ENCODE measurements at places on chromosomes 7 and 10. TPM values are rescaled to one million over a fixed set of nuclear protein-coding genes. Genes with fewer than 3 reads are reported as not detected.

DNA sequence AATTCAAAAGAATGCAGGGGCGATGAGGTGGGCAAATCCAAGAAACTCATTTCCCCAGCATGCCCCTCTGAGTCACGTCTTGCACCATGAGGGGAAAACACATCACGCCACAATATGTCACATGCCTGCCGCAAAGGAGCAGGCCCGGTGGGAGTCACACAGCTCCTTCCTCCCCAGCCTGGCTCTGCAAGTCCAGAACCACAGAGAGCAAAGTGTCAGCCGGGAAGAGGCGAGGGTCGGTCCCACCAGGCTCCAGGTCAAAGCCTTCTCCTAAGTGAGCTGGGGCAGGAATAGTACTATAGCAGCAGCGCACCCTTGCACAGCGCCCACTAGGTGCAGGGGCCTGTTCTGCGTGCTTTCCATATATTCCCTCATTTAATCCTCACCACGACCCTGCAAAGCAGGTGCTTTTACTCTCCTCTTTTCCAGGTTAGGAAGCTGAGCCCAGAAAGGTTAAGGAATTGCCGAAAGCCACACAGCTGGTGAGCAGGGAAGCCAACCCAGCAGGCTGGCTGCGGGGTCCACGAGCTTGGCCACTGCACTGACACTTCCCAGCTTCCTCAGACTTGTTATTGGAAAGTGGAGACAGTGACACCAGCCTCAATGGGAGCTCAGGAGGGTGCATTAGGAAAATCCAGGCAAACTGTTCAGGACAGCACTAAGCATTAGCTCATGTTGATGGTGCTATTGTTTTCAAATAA lies 94.0 kb upstream of the ZMIZ1 start:
- H3K4me1 ChIP-seq, result peaks cover 45% of the 10 kb centered on the region
- peak; percentile 92 for DNase-seq
- peak overlapping the region; percentile 99 for H3K27ac ChIP-seq
- H3K4me3 ChIP-seq, result no peak overlapping the region
- H3K36me3 ChIP-seq, result no peaks in the 10 kb centered on the region

DNA sequence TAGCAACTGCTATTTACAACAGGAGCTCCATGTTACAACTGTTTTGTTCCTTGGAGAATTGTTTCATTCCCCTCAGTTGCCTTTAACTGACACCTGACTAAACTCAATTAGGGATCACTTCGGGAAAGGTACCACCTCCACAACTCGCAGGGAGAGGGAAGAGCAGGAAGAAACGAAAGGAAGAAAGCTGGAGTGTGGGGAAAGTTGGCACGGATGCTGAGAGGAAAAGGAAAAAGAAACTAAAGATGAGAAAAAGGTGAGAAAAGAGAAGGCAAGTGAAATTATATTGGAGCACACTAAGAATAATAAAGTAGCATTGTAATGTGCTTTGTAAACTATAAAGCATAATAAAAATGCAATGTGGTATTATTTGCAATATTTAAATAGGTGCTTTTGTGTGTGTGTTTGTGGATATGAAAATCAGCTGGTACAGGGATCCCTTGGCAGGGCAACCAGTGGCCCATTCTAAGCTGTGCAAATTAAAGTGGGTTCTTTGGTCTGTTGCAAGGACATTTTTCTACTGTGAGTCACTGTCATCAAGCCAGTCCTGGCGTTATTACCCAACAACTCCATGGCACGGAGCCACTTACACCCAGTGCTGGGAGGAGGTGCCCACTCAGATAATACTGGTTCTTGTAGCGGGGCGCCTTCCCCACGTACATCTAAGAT lies 45.9 kb downstream of the HIPK2 start:
- peak overlapping the region; percentile 93 for H3K27ac ChIP-seq
- peaks cover 97% of the 10 kb centered on the region for H3K4me1 ChIP-seq
- H3K36me3 ChIP-seq, result peaks cover 5% of the 10 kb centered on the region
- H3K27me3 ChIP-seq, result no peaks in the 10 kb centered on the region
- peak; percentile 98 for DNase-seq
- no peak overlapping the region for H3K4me3 ChIP-seq

DNA sequence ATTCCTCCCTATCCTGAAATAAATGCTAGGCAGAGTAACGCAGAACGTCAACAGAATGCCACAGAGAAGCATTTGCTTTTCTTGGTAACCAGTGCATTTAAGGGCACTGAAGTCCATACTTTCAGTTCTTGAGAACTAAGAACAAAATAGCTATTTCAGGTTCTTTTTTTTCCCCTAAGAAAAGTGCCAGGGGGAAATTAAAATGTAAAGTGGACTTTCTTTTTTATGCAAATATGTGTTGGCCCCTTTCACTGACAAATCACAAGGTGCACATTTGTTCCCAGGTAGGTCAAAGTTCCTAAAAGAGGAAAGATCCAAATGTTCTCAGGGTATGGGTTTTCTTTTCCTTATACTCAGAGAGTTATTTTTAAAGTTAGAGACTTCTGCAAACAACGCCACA lies 151.5 kb downstream of the HPSE2 start:
- no peak overlapping the region for H3K4me3 ChIP-seq
- no peaks in the 10 kb centered on the region for H3K27me3 ChIP-seq
- no peaks in the 10 kb centered on the region for H3K4me1 ChIP-seq
- no peak overlapping the region for H3K27ac ChIP-seq
- no peak for DNase-seq
- no peaks in the 10 kb centered on the region for H3K36me3 ChIP-seq

- no peaks in the 10 kb centered on the region for H3K36me3 ChIP-seq
- no peaks in the 10 kb centered on the region for H3K4me1 ChIP-seq
- DNase-seq, result no peak
- H3K27me3 ChIP-seq, result no peaks in the 10 kb centered on the region
- H3K27ac ChIP-seq, result no peak overlapping the region
- no peak overlapping the region for H3K4me3 ChIP-seq
Observed at GRCh38 chr7:31098642-31099360, 46.7 kb downstream of the ADCYAP1R1 start.

DNA sequence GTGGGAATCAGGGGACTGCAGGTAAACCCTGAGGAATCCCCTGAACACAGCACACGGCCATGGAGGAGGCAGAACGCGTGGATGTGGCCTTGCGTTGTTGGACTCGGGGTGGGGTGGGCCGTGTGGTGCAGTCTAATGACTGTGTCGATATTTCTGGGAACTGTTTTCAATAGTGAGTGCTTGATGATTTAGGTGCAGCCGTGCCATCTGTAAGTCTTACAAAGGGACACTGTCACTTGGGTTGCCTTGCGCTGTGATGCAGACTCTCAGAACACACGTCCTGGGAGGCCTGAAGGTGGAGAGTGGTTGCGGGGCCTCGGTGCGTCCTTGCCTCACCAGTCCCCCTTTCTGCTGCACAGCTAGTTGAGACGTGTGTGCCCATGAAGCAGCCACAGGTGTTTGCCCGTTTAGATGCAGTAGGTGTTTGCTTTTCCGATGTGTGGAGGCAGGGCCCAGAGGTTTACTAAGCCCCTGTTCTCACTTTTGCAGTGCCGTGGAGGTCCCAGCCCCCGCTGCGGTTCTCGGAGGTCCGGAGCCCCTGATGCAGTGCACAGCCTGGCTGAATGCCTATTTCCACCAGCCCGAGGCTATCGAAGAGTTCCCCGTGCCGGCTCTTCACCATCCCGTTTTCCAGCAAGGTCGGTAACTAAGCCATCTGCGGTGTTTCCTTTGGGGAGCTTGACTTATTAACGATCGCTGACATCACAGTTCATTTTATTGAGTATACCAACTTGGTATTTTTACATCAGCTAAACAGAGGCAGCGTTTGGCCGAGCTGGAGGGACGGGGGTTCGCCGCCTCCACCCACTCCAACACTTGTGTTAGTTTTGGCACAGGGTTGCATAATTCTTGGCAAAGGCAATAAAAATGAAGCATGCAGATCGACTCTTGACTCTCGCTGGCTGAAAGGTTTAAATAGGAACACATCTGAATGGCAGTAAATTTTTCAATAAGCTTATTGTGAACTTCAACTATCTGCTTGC lies 240.7 kb downstream of the MGMT start:
- no peaks in the 10 kb centered on the region for H3K27me3 ChIP-seq
- no peak overlapping the region for H3K4me3 ChIP-seq
- peaks cover 11% of the 10 kb centered on the region for H3K4me1 ChIP-seq
- DNase-seq, result no peak
- no peak overlapping the region for H3K27ac ChIP-seq

- peak overlapping the region; percentile 49 for H3K27ac ChIP-seq
- H3K4me3 ChIP-seq, result no peak overlapping the region
- no peaks in the 10 kb centered on the region for H3K27me3 ChIP-seq
- H3K4me1 ChIP-seq, result no peaks in the 10 kb centered on the region
- H3K36me3 ChIP-seq, result no peaks in the 10 kb centered on the region
- DNase-seq, result no peak
Observed at GRCh38 chr10:11023009-11023953, 5.6 kb downstream of the CELF2 start.

- no peaks in the 10 kb centered on the region for H3K27me3 ChIP-seq
- H3K36me3 ChIP-seq, result no peaks in the 10 kb centered on the region
- no peaks in the 10 kb centered on the region for H3K4me1 ChIP-seq
- no peak overlapping the region for H3K27ac ChIP-seq
- no peak overlapping the region for H3K4me3 ChIP-seq
- DNase-seq, result no peak
Observed at GRCh38 chr7:155985518-155986250, 173.4 kb upstream of the SHH start.

GRCh38 chr10:55629793-55630490 lies 731.1 kb downstream of the ZWINT start:
- H3K27me3 ChIP-seq, result no peaks in the 10 kb centered on the region
- H3K27ac ChIP-seq, result no peak overlapping the region
- no peak for DNase-seq
- no peaks in the 10 kb centered on the region for H3K36me3 ChIP-seq
- H3K4me3 ChIP-seq, result peak overlapping the region; percentile 54

DNA sequence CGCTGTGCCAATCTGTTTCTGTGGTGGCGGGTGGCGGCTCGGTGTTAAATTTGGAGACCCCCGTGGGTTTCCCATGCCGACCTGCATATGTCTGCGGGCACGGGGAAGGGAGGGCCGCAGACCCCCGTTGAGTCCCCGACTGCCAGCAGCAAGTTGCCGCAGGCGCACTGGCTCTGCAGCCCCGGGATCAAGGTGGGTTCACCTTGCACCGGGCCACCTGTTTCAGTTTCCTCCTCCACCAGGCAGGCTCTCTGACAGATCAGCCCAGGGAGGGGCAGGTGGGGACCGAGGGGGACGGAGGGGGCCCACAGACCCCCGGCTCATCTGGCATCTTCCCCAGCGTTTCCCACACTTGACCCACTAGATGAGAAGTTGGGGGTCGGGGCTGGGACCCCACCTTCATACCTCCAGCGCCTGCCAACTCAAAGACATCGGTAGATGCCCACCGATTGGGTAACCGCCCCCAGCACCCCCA lies 95.9 kb downstream of the CUX1 start:
- peak overlapping the region; percentile 82 for H3K27ac ChIP-seq
- H3K36me3 ChIP-seq, result peaks cover 18% of the 10 kb centered on the region
- H3K4me1 ChIP-seq, result no peaks in the 10 kb centered on the region
- H3K4me3 ChIP-seq, result peak overlapping the region; percentile 2
- no peak for DNase-seq

GRCh38 chr10:108877095-108877561 lies 1046.2 kb downstream of the XPNPEP1 start:
- no peak overlapping the region for H3K4me3 ChIP-seq
- H3K4me1 ChIP-seq, result no peaks in the 10 kb centered on the region

DNA sequence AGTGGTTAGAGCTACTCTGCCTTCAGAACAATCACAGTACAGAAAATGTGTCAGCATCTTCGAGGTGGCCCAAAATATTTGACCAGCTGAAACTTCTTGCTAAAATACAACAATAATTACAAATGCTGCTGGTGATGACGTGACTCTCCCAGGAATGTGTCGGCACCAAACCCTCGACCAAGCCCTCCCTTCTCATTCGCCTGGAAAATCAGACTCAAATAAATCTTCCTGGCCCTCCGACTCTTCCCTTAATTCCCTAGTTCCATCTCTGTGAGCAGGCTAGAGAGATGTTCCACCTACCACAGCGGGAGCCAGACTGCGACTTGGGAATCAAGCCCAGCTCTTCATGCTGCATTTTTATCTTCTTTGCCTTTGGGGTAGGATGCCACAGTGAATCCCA lies 4.1 kb downstream of the PRSS2 start:
- H3K27me3 ChIP-seq, result no peaks in the 10 kb centered on the region
- H3K4me3 ChIP-seq, result no peak overlapping the region
- H3K36me3 ChIP-seq, result no peaks in the 10 kb centered on the region
- H3K27ac ChIP-seq, result no peak overlapping the region

DNA sequence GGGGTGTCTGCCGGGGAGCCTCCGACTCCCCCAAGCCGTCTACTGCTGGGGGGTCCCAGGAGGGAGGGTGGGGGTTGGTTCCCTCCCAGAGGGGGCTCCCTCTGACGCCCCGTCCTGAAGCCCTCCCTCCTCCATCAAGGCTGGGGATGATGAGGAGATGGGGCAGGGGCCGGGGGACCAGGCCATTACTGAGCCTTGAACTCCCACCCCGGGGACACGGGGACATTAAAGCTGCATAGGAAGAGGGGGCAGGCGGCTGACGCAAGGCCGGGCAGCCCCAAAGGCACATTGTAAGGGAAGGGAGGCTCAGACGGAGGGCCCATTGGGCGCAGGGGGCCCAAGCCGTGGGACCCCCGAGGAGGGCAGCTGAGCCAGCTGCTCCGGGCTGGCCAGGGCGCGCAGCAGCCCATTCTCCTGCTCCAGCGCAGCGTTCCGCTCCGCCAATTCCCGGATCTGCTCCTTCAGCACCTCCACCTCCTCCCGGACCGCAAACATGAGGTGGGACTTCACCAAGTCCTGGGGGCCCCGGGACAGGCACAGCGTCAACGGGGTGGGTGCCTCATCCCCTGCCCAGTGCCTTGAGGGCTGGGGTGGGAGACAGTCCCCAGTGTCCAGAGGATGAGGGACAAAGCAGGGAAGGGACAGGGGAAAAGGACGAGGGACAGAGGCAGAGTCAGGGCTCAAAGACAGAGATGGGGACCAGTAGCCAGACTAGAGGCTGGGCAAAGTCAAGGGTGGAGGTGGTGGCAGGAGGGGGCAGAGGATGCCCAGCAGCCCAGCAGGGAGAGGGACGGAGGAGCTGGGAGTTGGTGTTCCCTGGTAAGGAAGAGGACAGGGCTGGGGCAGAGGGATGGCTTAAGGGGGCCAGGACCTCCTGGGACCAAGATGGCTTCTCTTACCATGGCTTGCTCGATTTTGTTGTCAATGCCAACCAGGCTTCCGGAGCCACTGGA lies 2.9 kb upstream of the SPACDR start:
- H3K27me3 ChIP-seq, result no peaks in the 10 kb centered on the region
- H3K36me3 ChIP-seq, result peaks cover 11% of the 10 kb centered on the region
- H3K4me1 ChIP-seq, result no peaks in the 10 kb centered on the region
- peak overlapping the region; percentile 77 for H3K27ac ChIP-seq

DNA sequence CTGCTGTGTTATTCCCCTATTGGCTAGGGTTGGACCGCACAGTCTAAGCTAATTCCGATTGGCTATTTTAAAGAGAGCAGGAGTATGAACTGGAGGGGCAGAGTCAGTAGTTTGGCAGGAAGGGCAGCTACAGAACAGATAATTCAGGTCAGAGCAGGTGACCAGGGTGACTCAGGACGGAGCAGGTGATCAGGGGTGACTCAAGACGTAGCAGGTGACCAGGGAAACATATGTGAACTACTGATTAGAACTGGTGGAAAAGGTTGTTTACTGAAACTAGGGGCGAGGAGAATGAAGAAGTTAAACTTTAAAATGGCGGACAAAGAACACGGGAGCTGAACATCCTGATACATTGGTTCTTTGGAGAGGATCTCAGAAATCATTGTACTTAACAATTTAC lies 102.3 kb downstream of the CCDC7 start:
- no peak overlapping the region for H3K27ac ChIP-seq
- no peak overlapping the region for H3K4me3 ChIP-seq
- no peaks in the 10 kb centered on the region for H3K4me1 ChIP-seq

The COL1A2 gene
- total RNA-seq, result 228 TPM

The WIPF3 gene
- 2.9 TPM for total RNA-seq

The GHRHR gene
- total RNA-seq, result not detected

The COMMD3 gene
- 141 TPM for total RNA-seq

The ABCB1 gene
- 1.5 TPM for total RNA-seq

The ASB15 gene
- total RNA-seq, result 53.9 TPM

The TES gene
- 18.0 TPM for total RNA-seq
